Heart left ventricle (tissue), 16 donors: ENCODE measurements at places on chromosomes 2 and 18. TPM values are rescaled to one million over a fixed set of nuclear protein-coding genes. Genes with fewer than 3 reads are reported as not detected.

DNA sequence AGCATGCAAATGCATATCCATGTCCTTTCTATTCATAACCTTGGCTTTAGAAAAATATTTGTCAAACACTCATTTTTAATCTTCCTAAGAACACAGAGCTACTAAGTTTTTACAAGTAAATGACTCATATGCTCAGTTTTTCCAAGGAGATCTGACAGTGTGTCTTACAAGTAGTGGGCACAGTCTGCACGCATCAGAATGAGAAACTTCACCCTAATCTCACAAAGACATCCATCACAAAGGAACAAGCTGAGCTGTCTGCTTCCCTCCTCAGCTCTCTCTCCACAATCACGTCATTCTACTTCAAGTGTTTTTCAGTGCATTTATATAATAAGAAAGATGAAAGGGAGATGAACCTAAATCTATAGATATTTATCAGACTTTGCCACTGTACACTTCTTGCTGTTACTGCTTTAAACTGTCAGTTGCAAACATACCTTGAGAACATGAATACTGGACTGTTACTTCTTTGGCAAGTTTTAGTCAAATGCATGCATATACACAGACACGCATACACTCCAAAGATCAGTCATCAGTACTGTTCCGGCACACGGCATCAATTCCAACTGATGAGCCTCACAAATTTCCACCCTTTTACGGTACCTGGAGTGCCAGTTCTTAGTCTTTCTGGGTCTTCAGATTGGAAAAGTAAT is 75.7 kb downstream of the RBMS1 start:
- no peak overlapping the region for H3K4me3 ChIP-seq
- H3K27ac ChIP-seq: no peak overlapping the region
- no peaks in the 10 kb centered on the region for H3K27me3 ChIP-seq
- peaks cover 64% of the 10 kb centered on the region for H3K4me1 ChIP-seq

DNA sequence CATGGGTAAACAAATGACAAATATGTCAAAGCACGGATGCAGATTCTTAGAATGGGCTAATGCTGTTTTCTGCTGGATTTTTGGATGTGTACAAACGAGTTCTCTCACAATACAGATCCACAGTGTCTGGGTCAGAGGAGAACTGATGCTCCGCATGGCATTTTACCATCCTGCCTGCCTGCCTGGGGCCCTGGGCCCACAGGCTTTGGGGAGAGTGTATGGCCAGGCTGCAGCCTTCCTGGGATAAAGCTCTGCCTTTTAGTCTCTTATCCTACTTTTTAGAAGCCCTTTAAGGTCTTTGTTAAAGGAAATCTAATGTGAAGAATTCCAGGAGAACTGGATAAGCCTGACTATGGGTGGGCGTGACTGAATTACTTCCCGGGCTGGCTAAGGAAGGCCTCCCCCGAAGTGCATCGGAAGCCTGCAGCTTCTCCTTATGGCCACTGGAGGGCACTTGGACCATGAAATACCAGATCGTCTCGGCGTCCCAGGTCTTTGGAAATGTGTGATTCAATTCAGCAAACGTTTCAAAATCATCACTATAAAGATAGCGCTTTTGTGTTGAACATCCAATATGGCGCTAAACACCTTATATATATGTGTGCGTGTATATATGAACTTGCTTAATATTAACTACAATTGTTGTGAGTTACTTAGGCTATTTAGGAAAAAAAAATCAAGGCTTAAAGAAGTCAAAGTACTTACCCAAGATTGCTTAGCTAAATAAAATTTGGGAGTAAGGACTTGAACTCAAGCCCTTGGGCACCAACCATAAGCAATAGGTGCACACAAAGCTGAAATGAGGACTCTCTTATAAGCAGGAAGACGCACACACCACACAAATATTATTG is 15.2 kb upstream of the DNPEP start:
- H3K4me1 ChIP-seq: peaks cover 38% of the 10 kb centered on the region
- no peaks in the 10 kb centered on the region for H3K36me3 ChIP-seq
- no peaks in the 10 kb centered on the region for H3K27me3 ChIP-seq
- DNase-seq: no peak
- no peak overlapping the region for H3K4me3 ChIP-seq

DNA sequence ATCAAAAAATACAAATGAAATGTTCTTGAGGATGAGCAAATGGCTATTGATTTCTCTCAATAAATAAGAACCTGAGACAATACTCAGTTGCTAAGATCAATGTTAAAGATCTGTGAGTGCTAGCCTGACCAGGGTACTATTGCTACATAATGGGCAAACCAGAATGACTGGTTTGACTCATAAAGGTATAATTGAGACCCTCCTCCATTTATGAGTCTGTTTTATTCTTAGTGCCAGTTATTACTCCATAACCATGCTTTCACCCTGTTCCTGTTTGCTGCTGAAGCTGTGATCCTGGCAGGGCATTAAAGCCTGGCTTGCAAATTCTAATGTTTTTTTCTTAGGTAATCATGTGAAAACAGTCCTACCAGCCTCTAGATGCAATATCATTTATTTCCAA is 56.6 kb upstream of the PPM1B start:
- H3K4me3 ChIP-seq: no peak overlapping the region
- H3K27me3 ChIP-seq: no peaks in the 10 kb centered on the region
- DNase-seq: no peak
- H3K4me1 ChIP-seq: no peaks in the 10 kb centered on the region

DNA sequence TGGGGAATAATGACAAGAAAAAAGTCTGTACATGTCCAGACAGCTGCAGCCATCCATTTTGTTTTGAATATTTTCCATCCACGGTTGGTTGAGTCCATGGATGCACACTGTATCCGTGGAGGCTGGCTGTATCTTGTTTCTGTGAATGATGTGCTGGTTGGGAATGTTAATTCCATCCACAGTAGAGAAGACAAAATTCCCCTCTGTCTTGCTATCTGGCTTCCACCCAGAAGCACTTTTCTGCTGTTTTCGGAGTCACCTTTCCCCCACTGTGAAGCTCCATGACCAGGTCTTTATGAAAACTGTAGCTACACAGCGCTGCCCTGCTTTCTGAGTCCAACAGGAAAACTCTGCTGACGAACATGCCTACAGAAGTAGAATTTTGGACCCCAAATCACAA is 122.3 kb downstream of the HRH4 start:
- H3K27me3 ChIP-seq: peaks cover 18% of the 10 kb centered on the region
- no peak overlapping the region for H3K27ac ChIP-seq
- no peak overlapping the region for H3K4me3 ChIP-seq
- no peaks in the 10 kb centered on the region for H3K4me1 ChIP-seq
- no peaks in the 10 kb centered on the region for H3K36me3 ChIP-seq
- DNase-seq: no peak

- no peaks in the 10 kb centered on the region for H3K36me3 ChIP-seq
- H3K27me3 ChIP-seq: no peaks in the 10 kb centered on the region
- H3K27ac ChIP-seq: no peak overlapping the region
- H3K4me3 ChIP-seq: no peak overlapping the region
- no peaks in the 10 kb centered on the region for H3K4me1 ChIP-seq
Measured at GRCh38 chr2:48543895-48544294, 13.9 kb downstream of the STON1 start.

GRCh38 chr2:139165601-139166000 is 385.4 kb upstream of the NXPH2 start:
- H3K4me3 ChIP-seq: no peak overlapping the region
- H3K27ac ChIP-seq: no peak overlapping the region
- no peaks in the 10 kb centered on the region for H3K27me3 ChIP-seq

DNA sequence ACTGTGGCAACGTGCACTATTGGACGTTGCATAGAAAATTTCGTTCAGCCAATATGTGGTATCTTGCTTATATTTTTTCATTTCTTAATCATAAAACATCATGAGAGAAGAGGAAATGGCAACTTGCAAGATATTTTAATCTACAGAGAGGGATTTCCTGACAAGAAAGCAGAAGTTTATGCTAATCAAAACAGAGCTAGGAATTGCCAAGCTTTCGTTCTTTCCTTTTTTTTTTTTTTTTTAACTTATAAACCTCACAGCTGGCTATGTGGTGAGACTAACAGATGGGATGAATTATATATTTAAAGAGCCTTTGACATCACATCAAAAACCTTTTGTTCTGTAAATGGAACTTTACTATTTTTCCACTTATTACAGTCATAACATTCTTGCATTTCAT is 1136.9 kb upstream of the TMEFF2 start:
- DNase-seq: no peak
- no peaks in the 10 kb centered on the region for H3K4me1 ChIP-seq
- H3K4me3 ChIP-seq: no peak overlapping the region
- H3K27me3 ChIP-seq: no peaks in the 10 kb centered on the region
- no peaks in the 10 kb centered on the region for H3K36me3 ChIP-seq

DNA sequence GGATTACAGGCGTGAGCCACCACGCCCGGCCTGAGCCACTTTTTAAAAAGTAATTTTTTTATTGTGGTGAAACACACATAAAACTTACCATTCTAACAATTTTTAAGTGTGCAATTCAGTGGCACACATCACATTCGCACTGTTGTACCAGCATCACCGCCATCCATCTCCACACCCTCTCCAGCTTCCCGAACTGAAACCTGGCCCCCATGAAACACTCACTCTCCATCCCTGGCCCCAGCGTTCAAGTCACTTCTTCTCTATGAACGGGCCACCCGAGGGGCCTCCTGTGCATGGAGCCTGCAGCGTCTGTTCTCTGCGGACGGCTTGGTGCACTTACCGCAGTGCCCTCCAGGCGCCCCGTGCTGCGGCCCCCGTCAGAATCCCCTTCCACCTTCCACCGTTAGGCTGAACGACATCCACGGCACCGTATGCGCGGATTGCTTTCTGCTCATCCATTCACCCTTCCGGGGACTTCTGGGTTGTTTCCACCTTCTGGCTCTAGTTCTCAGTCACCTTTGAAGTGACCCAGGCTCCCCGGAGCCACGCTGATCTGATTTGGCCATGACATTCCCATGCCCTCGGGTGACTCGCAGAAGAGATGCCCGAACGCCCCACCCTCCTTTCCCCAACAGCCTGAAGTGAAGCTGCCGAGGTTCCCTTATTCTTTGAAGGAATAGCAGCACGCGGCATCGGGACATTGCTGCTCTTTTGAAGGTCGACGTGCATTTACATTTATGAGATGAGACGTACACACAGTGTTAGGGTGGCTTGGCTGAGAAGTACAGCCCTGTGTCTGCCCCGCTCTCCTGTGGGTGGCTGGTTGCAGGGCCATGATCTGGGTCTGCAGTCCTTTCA is 134.4 kb downstream of the MBP start:
- no peaks in the 10 kb centered on the region for H3K27me3 ChIP-seq
- no peak for DNase-seq
- no peak overlapping the region for H3K4me3 ChIP-seq

- no peak overlapping the region for H3K4me3 ChIP-seq
- H3K4me1 ChIP-seq: no peaks in the 10 kb centered on the region
- no peak overlapping the region for H3K27ac ChIP-seq
- H3K36me3 ChIP-seq: peaks cover 5% of the 10 kb centered on the region
- no peaks in the 10 kb centered on the region for H3K27me3 ChIP-seq
- DNase-seq: no peak
Measured at GRCh38 chr2:25254961-25255360, 86.6 kb upstream of the POMC start.

DNA sequence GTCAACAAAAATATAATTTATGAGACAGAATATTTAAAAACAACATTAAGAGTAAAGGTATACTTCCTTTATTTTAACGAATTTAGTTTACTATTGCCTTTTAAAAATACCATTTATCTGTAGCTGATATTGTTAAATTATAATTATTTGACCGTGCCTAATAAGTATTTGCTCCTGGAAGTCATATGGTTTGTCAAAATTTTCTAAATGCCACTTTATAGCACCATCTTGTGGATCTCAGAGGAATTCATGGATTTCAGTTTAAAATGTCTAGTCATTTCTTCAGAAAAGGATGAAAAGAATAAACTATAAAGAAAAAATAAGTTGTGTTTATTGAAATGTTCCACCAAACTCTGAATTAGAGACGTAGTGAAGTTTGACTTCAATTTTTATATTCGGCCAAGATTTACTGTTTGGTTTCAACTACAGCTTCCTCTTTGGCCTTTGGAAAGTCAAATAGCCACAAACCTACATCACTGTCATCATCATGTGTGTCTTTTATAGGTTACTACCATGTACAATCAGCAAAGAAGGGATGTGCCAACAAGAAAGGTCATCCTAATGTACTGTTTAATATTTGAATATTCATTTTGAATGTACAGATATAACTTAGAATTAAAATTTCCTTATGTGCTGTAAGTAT is 10.3 kb upstream of the FTCDNL1 start:
- no peaks in the 10 kb centered on the region for H3K27me3 ChIP-seq
- no peak overlapping the region for H3K27ac ChIP-seq
- H3K36me3 ChIP-seq: no peaks in the 10 kb centered on the region
- H3K4me3 ChIP-seq: no peak overlapping the region
- DNase-seq: no peak

GRCh38 chr2:191629001-191629453 is 48.9 kb upstream of the NABP1 start:
- no peak overlapping the region for H3K27ac ChIP-seq
- H3K27me3 ChIP-seq: no peaks in the 10 kb centered on the region
- no peak for DNase-seq
- no peaks in the 10 kb centered on the region for H3K4me1 ChIP-seq

DNA sequence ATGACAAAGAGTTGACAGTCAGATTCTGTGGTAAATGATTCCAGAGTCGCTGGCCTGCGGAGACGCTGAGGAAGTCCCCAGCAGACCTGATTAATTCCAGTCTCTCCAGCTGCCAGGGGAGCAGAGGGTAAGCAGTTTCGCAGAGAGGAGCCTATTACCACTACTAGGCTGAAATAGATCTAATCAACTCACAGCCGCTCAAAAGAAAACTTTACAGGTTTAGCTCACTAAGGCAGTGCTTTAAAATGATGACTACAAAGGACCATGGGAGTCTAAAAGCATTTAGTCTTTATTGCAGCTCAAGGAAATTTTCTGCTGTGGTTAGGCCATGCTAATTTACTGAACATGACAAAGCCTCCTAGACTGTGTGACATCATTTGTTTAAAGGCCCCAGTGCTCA is 445.6 kb upstream of the POU3F3 start:
- H3K36me3 ChIP-seq: no peaks in the 10 kb centered on the region
- DNase-seq: no peak
- H3K4me3 ChIP-seq: no peak overlapping the region
- peaks cover 2% of the 10 kb centered on the region for H3K27me3 ChIP-seq
- H3K4me1 ChIP-seq: no peaks in the 10 kb centered on the region

The SOWAHC gene
- total RNA-seq: 4.0 TPM

The ANO7 gene
- 2.0 TPM for total RNA-seq

The PSMA8 gene
- total RNA-seq: not detected

The MC5R gene
- total RNA-seq: not detected

The NHEJ1 gene
- 7.3 TPM for total RNA-seq
